ENCODE measurements at places on chromosomes 16 and 17. TPM values are rescaled to one million over a fixed set of nuclear protein-coding genes. Genes with fewer than 3 reads are reported as not detected.

DNA sequence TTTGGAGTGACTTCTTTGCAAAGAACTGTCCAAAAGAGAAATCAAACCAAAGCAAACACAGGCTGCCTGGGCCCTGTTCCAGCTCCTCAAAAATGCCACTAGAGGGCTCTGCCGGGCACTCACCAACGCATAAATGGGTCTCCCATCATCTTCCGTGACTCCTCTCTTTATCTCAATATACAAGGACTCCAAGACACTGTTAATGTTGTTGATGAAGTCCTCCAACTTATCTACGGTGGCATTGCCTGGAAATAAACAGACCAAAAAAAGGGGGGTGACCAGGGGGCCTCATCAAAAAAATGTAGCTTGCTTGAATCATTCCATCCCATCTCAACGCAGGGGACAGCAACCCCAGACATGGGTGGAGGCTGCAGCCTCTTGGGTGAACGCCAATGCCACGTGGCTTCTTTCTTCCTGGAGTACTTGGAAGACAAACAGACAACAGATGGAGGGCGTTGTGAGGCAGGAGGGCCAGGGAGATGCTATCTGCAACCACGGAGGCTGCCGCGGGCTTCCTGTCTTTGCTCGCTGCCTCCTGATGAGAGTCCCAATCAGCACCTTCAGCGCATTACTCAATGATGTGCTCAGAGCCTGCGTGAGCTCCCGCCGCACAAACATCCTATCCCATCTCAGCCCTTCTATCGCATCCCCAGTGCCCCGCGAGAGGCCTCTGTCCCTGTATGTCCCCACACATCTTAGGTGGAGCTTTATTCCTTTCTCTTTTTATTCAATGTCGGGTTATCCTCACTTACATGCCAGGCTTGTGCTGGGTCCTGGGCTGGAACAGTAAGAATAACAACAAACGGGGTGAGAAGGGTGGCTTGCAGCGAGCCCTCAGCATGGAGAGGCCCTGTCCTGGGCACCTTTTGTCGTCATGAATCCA, 32.0 kb downstream of the KDM8 start:
- H3K27me3 ChIP-seq = no peaks in the 10 kb centered on the region
- H3K4me1 ChIP-seq = peaks cover 9% of the 10 kb centered on the region
- H3K36me3 ChIP-seq = peaks cover 36% of the 10 kb centered on the region
- H3K27ac ChIP-seq = peak overlapping the region; percentile 19

The COL1A1 gene
- total RNA-seq = 10.2 TPM

GRCh38 chr17:64732336-64733006, 70.4 kb upstream of the SMURF2 start:
- H3K4me1 ChIP-seq = no peaks in the 10 kb centered on the region
- H3K27me3 ChIP-seq = no peaks in the 10 kb centered on the region
- no peak overlapping the region for H3K4me3 ChIP-seq
- peak; percentile 47 for DNase-seq

DNA sequence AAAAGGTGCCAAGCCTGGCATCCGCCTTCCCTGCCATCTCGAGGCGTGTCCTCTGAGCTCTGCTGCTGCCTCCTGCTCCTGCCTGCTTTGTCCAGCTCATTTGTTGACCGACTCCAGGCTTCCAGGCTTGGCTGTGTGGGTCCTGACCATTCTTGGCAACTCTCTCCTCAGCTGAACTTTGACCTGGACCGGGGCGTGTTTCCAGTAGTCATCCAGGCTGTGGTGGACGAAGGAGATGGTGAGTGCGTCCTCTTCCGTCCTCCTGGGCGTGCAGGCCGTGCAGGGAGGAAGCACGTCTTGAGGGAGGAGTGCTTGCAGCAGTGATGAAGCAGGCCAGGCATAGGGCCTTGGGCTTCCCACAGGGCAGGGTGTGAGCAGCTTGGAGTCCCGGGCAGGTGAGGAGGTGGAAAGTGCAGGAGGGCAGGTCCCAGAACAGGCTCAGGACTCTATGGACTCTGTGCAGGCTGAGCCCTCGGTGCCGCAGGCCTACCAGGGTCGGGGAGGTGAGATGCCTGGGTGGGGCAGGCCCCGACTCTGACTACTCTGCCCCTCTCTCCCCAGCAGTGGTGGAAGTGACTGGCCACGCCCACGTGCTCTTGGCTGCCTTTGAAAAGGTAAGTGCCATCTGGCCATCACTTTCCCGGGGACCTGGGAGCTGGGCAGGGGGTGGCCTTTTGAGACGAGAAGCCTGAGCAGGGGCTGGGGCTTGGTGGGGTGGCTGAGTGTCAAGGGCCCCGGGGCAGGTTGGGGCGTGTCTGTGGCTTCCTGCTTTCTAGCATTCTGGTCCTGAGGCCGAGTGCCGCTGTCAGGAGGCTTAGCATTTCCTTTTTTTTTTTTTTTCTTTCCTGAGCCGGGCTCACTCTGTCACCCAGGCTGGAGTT, 28.6 kb upstream of the NUDT16L1 start:
- no peak overlapping the region for H3K27ac ChIP-seq
- H3K4me3 ChIP-seq = no peak overlapping the region
- H3K4me1 ChIP-seq = peaks cover 10% of the 10 kb centered on the region
- peaks cover 9% of the 10 kb centered on the region for H3K36me3 ChIP-seq
- H3K27me3 ChIP-seq = no peaks in the 10 kb centered on the region

GRCh38 chr16:57961538-57961937, 9.4 kb downstream of the CNGB1 start:
- H3K36me3 ChIP-seq = no peaks in the 10 kb centered on the region
- H3K4me1 ChIP-seq = no peaks in the 10 kb centered on the region
- no peak for DNase-seq
- no peak overlapping the region for H3K27ac ChIP-seq
- H3K27me3 ChIP-seq = no peaks in the 10 kb centered on the region

The CD300H gene
- total RNA-seq = not detected
